ENCODE measurements at places on chromosomes 11 and 22. TPM values are rescaled to one million over a fixed set of nuclear protein-coding genes. Genes with fewer than 3 reads are reported as not detected.

SF1 gene
- total RNA-seq: 318 TPM

CARD16 gene
- 13.9 TPM for total RNA-seq

LMO2 gene
- not detected for total RNA-seq

RAB3IL1 gene
- total RNA-seq: 0.09 TPM

AKIP1 gene
- total RNA-seq: 32.2 TPM

ARHGAP8 gene
- total RNA-seq: 3.4 TPM

NLRP14 gene
- total RNA-seq: 0.11 TPM

DDX25 gene
- not detected for total RNA-seq

EI24 gene
- total RNA-seq: 36.6 TPM

STIP1 gene
- 403 TPM for total RNA-seq

CDK2AP2 gene
- 64.1 TPM for total RNA-seq

RAB36 gene
- 0.35 TPM for total RNA-seq

CNIH2 gene
- 1.3 TPM for total RNA-seq

BIK gene
- 1.9 TPM for total RNA-seq

DAGLA gene
- total RNA-seq: 0.09 TPM

TTC36 gene
- total RNA-seq: 0.59 TPM

HOATZ gene
- not detected for total RNA-seq

IPO7 gene
- total RNA-seq: 155 TPM

HMOX1 gene
- 0.30 TPM for total RNA-seq

DSCAML1 gene
- 0.67 TPM for total RNA-seq

OR8G5 gene
- total RNA-seq: not detected

TSGA10IP gene
- total RNA-seq: not detected

PATE2 gene
- not detected for total RNA-seq

AQP11 gene
- total RNA-seq: 0.14 TPM

OR52N4 gene
- 0.70 TPM for total RNA-seq

MAPK8IP2 gene
- total RNA-seq: 0.14 TPM

LSP1 gene
- 193 TPM for total RNA-seq

GGT5 gene
- 0.04 TPM for total RNA-seq

CHRNA10 gene
- 1.1 TPM for total RNA-seq

UPK3A gene
- not detected for total RNA-seq

CALCA gene
- not detected for total RNA-seq

SCUBE1 gene
- total RNA-seq: not detected

PGGHG gene
- total RNA-seq: 82.3 TPM

KCNQ1 gene
- 10.9 TPM for total RNA-seq

OR10A2 gene
- not detected for total RNA-seq

All from activated CD4-positive, alpha-beta T cell treated with anti-CD3 and anti-CD28 coated beads for 36 hours (primary cell).